Hypothalamus (tissue), 51 donors: ENCODE measurements at places on chromosomes 2 and 18.

DNA sequence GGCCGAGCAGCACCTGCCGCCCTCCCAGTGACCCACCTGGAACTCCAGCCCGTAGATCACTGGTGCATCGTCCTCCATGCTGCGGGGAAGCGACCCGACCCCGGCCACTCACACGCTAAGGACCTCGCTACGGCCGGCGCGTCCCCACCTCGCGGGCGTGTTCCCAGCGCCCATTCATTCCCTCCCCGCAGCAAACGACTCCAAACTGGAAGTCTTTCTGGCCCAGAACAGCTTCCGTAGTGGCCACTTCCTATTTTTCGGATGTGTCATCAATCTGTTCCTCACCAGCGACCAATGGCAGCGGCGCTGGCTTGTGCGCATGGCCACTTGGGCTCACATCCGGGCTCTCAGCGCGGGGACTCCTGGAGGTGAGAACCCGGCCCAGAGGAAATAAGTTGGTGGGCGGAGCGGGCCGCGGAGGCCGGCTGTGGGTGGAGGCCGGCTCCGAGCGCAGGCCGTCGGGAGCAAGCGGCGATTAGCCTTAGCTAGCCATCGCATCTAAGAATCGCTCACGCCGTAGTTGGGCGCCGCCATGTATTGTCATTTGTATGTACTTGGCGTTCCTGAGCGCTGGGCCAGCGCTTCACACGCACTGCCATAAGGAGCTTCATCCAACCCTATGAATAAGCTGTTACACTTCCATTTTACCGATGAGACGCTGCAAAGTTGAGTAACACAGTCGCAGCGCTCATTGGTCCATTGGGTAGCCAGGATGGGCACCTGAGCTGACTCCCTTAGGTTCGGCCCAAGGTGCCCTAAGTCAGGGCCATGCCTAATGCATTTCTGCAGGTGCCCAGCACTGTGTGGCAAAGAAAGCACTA lies at the start of gene EIPR1:
Gene EIPR1, minus strand, starts transcription at position 207 of the 821 bp plus-strand sequence. Its CDS starts 129 bp downstream, at position 78.
- peak; percentile 96 for DNase-seq

GRCh38 chr2:45892425-45892745 lies 240.9 kb downstream of the PRKCE start:
- DNase-seq: no peak

DNA sequence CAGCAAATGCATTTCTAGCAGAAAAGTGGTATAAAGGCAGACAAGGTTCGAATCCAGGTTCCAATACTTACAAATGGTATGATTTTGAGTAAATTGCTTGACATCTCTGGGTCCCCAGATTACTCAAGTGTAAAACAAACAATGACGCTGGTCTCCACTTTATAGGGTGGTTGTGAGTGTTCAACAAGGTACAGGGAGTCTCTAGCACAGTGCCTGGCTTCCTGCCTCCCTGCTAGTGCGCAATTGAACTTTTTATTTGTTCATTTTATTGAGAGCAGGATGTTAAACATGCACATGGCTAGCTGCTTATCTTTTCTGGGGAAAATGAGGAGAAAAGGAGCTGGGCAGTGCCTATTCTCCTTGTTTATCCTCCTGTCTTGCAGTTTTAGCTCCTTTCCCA lies 74.9 kb upstream of the MYL1 start:
- DNase-seq: no peak

DNA sequence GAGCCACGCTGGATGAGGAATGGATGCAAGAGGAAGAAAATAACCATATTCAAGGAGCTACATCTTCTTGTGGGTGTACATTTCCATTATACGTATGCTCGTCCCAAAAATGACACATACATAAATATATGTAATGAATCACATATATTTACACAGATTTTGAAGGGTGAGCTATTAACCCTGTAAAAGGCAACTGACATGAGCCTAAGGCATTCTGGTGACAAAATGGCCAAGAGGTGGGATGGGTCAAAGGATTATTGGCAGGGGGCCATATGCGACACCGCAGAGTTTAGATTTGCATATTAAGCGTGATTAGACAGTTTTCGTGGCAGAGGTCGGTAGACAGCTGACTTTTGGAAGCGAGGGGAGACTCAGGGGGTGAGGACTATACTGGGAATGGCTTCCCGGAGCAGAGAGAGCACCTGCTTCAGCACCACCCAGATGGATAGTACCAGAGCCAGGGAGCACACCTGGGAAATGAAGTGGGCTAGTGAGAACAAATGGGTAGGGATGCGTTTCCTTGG lies 431 bp upstream of the CNRIP1 start:
- DNase-seq: no peak

- no peak for DNase-seq
These were observed 49.3 kb downstream of the ADD2 start for GRCh38 chr2:70718736-70719135.

DNA sequence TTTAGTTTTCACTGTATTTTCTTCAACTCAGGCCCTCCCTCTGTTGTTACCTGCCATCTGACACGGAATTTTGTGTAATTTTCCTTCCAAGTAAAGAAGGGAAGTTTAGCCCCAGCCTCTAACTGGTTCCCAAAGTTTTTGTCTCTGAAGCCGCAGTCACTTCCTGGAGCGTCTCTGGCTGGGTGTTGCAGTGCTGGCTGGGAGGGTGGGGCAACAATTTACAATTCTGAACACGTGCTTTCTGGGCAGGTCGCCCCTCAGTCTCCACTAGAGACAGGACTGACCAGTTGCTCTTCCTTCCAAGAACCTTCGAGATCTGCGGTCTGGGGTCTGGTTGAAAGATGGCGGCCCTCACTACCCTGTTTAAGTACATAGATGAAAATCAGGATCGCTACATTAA lies 3.5 kb downstream of the CNDP2 start:
- peak; percentile 20 for DNase-seq

- DNase-seq: no peak
These were observed 18.3 kb upstream of the TAF4B start for GRCh38 chr18:26207937-26208336.

DNA sequence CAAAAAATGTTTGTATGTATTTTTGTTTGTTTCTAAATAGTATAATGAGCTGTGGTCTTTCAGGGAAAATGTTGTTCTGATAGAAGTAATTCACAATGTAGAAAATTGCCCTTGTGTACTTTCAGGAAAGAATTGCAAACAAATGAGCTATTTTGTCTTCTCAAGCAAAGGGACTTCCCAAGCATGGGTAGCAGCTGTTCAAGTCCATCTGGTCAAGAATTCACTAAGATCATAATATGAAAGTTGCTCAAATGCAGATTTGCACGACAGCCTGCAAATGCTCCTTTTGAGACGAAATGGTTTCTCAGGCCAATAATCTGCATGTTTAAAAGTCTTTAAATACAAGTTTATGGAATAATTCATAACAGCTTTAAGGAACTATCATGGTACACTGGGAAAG lies 51.9 kb upstream of the HNMT start:
- no peak for DNase-seq

DNA sequence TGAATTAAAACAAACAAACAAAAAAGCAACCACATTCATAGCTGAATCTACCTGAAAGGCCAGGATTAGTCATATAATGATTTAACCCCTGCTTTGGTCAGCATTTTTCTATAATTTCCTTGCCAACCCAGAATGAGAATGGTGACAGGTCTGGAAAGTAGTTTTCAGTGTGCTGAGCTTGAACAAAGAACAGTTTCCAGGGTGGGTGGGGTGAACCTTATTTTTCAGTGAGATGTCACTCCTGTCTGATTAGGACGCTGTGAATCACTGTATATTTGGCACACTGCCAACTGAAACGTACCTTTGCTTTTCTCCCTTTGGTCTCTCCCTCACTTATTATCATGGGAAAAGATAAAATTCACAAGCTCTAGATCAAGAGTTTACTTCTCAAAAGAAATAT lies 35.0 kb upstream of the DSC1 start:
- DNase-seq: no peak
